ENCODE measurements at places on chromosomes 3 and 15.

DNA sequence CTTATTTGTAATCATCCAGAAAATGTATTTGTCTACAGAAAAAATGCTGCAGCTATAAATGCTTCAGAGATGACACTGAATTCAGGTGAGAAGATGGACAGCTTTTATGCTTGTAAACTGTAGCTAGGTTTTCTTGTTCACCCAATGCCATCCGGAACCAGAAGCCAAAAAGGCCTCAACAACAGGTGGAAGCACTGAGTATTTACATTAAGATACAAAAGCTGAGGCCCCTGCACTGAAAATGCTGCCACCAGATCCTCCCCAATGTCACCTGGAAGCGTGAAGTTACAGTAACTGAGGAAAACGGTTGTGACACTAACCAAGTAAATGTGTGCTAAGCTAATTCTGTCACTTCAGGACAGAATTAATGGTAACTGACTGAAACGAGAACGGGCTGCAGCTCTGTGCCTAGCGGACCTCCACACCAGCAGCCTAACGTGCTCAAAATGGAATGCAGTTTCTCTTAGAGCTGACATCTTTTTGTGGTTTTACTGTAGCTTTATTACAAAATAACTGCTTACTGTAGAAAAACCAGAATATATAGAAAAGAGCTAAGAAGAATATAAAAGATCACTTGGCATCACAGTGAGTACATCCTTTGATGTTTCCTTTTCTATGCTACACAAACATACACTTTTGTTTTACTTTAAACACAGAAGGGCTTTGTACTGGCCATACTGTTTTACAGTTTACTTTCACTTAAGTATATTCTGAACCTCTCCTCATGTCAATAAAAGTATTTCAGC lies 7.6 kb downstream of the CHSY1 start:
- DNase-seq: no peak

GRCh38 chr15:99554880-99555488 lies 10.8 kb upstream of the MEF2A start:
- DNase-seq: no peak

DNA sequence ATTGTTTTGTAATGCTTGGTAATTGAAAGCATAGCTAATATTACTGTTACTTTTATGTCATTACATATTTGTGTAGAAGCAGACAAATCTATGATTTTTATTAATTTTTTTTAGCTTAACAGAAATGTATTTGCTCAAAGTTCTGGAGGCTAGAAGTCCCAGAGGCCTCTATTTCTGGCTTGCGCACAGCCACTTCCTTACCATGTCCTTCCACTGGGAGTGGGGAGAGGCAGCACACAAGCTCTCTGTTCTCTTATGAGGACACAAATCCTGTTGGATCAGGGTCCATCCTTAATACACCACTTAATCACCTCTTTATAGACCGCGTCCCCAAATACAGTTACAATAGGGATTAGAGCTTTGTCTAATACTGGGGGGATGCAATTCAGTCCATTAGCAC lies 1061.4 kb downstream of the OTOL1 start:
- DNase-seq: no peak

DNA sequence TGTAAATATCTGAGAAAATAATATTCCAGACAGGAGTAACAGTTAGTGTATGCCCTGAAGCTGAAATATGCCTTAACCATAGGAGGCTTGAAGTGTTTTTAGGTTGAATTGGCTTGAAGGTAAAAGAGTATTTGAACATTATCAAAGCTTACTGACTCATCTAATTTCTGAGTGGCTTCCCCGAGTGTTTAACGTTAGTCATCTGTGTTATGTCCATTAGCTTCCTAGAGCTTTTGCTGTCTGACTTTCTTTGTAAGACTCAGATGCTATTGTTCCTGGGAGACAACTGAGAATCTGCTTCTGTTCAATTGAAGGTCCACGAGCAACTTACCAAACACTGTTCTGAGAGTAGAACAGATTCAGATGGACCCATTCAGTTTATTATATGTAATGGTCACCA lies 656.8 kb upstream of the NECTIN3 start:
- DNase-seq: no peak

DNA sequence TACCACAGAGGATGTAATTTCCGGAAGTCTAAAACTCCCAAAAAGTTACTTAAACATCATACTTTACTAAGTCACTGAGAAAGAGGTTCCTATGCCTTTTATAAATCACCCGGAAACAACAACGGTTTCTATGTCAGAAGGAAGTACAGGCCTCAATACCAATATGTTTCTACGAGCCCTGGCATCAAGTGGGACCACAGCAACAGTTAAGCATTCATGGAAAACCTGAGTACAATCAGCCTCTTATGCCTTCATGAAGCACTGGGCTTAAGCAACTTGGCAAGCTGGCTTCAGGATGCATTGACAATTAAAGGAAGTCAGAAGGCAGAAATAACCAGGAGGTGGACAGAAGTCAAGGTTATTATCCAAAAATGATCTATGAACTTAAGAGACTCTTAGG lies 19.1 kb upstream of the B3GNT5 start:
- no peak for DNase-seq

GRCh38 chr3:139757448-139758030 lies 79.8 kb upstream of the NMNAT3 start:
- DNase-seq: no peak

DNA sequence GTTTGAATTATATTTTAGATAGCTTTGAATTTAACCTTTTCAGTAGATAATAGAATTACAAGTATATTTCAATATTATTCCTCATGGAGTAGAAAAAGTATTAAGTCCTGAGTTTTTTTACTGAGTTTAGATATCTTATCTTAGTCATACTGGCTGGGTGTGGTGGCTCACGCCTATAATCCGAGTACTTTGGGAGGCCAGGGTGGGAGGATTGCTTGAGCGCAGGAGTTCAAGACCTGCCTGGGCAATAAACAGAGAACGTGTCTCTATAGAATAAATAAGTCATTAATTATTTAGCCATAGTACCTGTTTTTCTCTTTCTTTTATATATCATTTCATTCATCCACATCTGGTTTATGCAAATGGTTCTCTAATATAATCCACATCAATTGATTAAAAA lies 9.9 kb downstream of the RAP2B start:
- DNase-seq: no peak

GRCh38 chr3:127053979-127054378 lies 71.1 kb downstream of the PLXNA1 start:
- no peak for DNase-seq

DNA sequence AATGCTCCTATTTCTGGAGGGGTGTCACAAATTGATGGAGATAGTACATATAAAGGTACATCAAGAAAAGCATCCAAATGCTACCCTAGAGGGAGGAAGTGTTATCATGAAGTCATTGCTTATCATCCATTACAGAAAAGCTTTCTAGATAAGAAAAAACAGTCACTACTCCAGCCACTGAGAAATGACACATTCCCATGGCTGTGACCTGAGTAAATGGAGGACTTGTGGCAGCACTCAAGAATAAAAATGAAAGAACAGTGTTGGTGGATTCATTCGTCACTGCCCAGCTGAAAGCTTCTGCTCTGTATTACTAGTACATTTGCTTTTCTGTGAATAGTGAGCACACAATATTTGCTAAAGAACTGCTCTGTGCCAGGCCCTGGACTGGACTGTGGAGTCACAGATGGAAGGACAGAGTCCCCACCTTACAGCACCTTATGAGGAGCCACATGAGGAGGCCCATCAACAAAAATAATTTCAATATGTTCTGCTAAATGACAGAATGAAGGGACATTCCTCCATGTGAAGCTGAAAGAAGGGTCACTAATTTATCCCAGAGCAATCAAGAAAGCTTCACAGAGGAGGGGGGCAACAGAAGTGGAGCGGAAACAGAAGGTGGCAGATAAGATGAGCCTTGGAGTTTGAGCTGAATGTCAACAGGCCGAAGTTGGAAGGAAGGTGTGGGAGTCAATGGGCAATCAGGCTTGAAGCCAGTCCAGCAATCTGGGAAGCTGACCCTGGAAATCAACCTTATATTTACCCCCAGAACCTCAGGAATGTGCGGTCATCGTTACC lies 343.5 kb upstream of the TRIM42 start:
- DNase-seq: no peak

- no peak for DNase-seq
Observed at GRCh38 chr3:179943117-179943880, 93.4 kb downstream of the PEX5L start.

DNA sequence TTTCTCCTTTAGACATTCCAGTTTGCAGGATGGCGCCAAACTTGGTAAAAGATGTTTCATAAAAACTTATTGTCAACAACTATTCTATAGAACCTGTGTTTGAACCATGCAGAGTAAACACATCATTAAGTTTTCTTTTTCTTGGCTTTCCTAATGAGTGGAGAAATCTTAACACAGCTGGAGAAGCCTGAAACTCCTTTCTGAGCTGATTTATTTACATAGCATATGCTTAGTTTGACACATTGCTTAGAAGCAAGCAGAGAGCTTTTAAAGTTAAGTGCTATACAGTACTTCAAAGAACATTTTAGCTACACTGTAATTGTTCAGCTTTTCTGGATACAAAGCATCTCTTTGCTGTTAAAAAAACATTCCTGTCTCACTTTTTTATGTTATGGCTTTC lies 61.0 kb upstream of the PAQR5 start:
- DNase-seq: no peak
